ENCODE measurements at places on chromosomes 5 and 9. TPM values are rescaled to one million over a fixed set of nuclear protein-coding genes. Genes with fewer than 3 reads are reported as not detected.

CCDC152 gene
- not detected for total RNA-seq

PCYOX1L gene
- total RNA-seq = 8.0 TPM

FCN2 gene
- not detected for total RNA-seq

PHF24 gene
- not detected for total RNA-seq

SLC46A2 gene
- not detected for total RNA-seq

ITK gene
- not detected for total RNA-seq

FBP2 gene
- total RNA-seq = not detected

PCDHA13 gene
- 0.74 TPM for total RNA-seq

SLC34A1 gene
- total RNA-seq = not detected

CATSPER3 gene
- total RNA-seq = 0.91 TPM

RAD50 gene
- total RNA-seq = 145 TPM

PCDHA9 gene
- total RNA-seq = 0.25 TPM

RAPGEF1 gene
- 55.4 TPM for total RNA-seq

ZNG1C gene
- total RNA-seq = 54.8 TPM

TMEM174 gene
- total RNA-seq = not detected

OBP2B gene
- not detected for total RNA-seq

PTGER4 gene
- 2.5 TPM for total RNA-seq

IER5L gene
- total RNA-seq = 11.9 TPM

FAM221B gene
- not detected for total RNA-seq

BAAT gene
- 0.14 TPM for total RNA-seq

SOX30 gene
- not detected for total RNA-seq

PCDHGA11 gene
- total RNA-seq = 0.30 TPM

PRDM9 gene
- total RNA-seq = not detected

All from MCF 10A (cell line).